Upper lobe of right lung (tissue), 1 donor: ENCODE measurements at places on chromosomes 4 and X.

GRCh38 chr4:165855191-165855590, 17.8 kb upstream of the TLL1 start:
- no peak overlapping the region for H3K4me3 ChIP-seq
- no peaks in the 10 kb centered on the region for H3K4me1 ChIP-seq
- DNase-seq = no peak
- no peaks in the 10 kb centered on the region for H3K27me3 ChIP-seq
- no peaks in the 10 kb centered on the region for H3K36me3 ChIP-seq

GRCh38 chr4:99947608-99948007, 1.2 kb upstream of the DNAJB14 start:
- peaks cover 7% of the 10 kb centered on the region for H3K36me3 ChIP-seq
- peaks cover 45% of the 10 kb centered on the region for H3K4me1 ChIP-seq
- no peaks in the 10 kb centered on the region for H3K27me3 ChIP-seq
- peak overlapping the region; percentile 91 for H3K27ac ChIP-seq
- DNase-seq = no peak

GRCh38 chrX:10051866-10052480, 84.8 kb downstream of the CLDN34 start:
- no peak overlapping the region for H3K4me3 ChIP-seq
- no peaks in the 10 kb centered on the region for H3K36me3 ChIP-seq
- DNase-seq = no peak
- peaks cover 26% of the 10 kb centered on the region for H3K4me1 ChIP-seq
- no peak overlapping the region for H3K27ac ChIP-seq

GRCh38 chr4:11069581-11070211, 359.0 kb downstream of the HS3ST1 start:
- no peak for DNase-seq
- H3K36me3 ChIP-seq = no peaks in the 10 kb centered on the region
- H3K27ac ChIP-seq = no peak overlapping the region
- no peaks in the 10 kb centered on the region for H3K27me3 ChIP-seq
- no peaks in the 10 kb centered on the region for H3K4me1 ChIP-seq
- H3K4me3 ChIP-seq = no peak overlapping the region

GRCh38 chr4:63492515-63492914, 916.7 kb downstream of the TECRL start:
- no peaks in the 10 kb centered on the region for H3K4me1 ChIP-seq
- H3K27ac ChIP-seq = no peak overlapping the region
- H3K36me3 ChIP-seq = no peaks in the 10 kb centered on the region

DNA sequence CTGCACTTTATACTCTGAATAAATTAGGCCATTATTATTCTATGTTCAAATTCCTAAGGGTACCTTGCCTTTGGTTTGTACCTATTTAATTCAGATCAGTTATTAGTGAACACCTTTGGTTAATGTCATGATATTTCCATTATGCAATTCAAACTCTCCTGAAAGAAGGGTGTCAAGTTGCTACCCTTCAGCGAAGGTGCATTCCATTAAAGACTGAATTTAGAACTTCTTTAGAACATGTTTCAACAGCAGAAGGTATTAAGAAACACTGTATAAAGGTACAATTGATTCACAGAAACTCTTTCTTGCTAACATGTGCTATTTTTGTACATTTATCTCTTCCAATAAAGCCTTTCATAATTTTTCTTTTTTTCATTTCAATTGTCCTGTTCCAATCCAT, 1545.4 kb upstream of the PCDH10 start:
- H3K27me3 ChIP-seq = no peaks in the 10 kb centered on the region
- H3K27ac ChIP-seq = no peak overlapping the region

GRCh38 chr4:57875829-57876392, 765.7 kb upstream of the IGFBP7 start:
- H3K36me3 ChIP-seq = no peaks in the 10 kb centered on the region
- no peak for DNase-seq
- no peak overlapping the region for H3K4me3 ChIP-seq
- H3K27ac ChIP-seq = no peak overlapping the region
- no peaks in the 10 kb centered on the region for H3K4me1 ChIP-seq
- H3K27me3 ChIP-seq = no peaks in the 10 kb centered on the region

DNA sequence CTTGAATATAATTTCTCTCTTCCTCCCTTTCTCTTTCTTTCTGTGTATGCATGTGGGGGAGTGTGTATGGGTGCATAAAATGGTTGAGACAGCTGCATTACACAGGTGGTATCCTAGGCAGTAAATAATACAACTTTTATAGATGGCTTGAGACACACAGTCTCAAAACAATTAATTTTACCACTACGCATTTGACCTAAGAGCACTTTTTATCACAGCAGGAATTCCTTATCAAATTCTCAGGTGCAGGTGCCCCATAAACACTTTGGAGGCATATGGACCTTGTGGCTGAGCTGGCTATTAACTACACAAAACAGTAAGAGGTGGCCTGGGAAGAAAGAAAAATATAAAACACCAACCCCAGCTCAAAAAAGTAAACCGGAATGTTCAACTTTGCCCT, 91.3 kb downstream of the RASGEF1B start:
- H3K36me3 ChIP-seq = no peaks in the 10 kb centered on the region
- no peaks in the 10 kb centered on the region for H3K4me1 ChIP-seq
- no peak overlapping the region for H3K4me3 ChIP-seq
- no peak for DNase-seq
- H3K27me3 ChIP-seq = no peaks in the 10 kb centered on the region

GRCh38 chr4:20857081-20857480, 156.8 kb downstream of the PACRGL start:
- no peaks in the 10 kb centered on the region for H3K4me1 ChIP-seq
- no peak overlapping the region for H3K4me3 ChIP-seq
- no peak overlapping the region for H3K27ac ChIP-seq
- no peak for DNase-seq
- H3K36me3 ChIP-seq = no peaks in the 10 kb centered on the region

DNA sequence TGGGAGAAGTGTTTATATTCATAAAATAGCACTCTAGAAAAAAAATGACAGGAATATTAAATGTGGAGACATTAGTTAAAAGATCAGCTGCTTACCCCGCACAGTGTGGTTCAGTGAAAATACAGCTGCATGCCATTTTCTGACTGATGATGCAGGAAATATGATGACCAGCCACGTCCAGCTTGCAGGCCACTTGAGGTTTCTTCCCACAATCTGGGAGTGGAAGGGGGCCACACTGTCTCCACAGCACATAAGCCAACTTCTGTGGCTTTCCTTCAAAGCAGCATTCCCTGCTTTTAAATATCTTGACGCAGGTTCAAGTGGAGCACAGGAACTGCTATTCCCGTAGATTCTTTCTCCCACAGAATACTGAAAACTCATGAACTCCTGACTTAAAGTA, 173.4 kb upstream of the GALNT7 start:
- peak overlapping the region; percentile 28 for H3K4me3 ChIP-seq
- H3K27me3 ChIP-seq = no peaks in the 10 kb centered on the region
- no peaks in the 10 kb centered on the region for H3K36me3 ChIP-seq
- H3K4me1 ChIP-seq = no peaks in the 10 kb centered on the region
- DNase-seq = no peak

DNA sequence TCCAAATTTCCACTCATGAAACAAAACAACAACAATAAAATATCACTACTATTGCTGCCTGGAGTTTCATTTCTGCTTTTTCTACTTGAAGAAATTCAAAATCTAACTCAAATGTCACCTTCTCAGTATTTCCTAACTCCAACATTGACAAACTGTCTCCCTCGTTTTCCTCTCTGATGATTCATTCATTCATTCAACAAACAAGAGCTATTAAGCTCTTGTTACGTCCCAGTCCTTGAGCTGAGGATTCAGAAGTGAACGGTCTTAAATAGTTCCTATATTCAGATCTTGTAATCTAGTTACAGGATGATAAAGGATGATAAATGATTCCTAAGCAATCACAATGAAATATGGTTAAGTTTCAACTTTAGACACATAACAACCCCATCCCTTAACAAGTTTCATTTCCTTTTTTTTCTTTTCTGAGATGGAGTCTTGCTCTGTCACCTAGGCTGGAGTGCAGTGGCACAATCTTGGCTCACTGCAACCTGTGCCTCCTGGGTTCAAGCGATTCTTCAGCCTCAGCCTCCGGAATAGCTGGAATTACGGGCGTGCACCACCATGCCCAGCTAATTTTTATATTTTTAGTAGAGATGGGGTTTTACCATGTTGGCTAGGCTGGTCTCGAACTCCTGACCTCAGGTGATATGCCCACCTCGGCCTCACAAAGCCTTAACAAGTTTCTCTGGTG, 1.7 kb downstream of the SLC9B2 start:
- peaks cover 20% of the 10 kb centered on the region for H3K4me1 ChIP-seq
- H3K27ac ChIP-seq = no peak overlapping the region
- H3K4me3 ChIP-seq = no peak overlapping the region
- H3K27me3 ChIP-seq = no peaks in the 10 kb centered on the region

- no peaks in the 10 kb centered on the region for H3K4me1 ChIP-seq
- no peak for DNase-seq
- H3K27ac ChIP-seq = no peak overlapping the region
- no peak overlapping the region for H3K4me3 ChIP-seq
- H3K27me3 ChIP-seq = no peaks in the 10 kb centered on the region
- no peaks in the 10 kb centered on the region for H3K36me3 ChIP-seq
These were observed 102.0 kb downstream of the GBA3 start for GRCh38 chr4:22794732-22795131.

DNA sequence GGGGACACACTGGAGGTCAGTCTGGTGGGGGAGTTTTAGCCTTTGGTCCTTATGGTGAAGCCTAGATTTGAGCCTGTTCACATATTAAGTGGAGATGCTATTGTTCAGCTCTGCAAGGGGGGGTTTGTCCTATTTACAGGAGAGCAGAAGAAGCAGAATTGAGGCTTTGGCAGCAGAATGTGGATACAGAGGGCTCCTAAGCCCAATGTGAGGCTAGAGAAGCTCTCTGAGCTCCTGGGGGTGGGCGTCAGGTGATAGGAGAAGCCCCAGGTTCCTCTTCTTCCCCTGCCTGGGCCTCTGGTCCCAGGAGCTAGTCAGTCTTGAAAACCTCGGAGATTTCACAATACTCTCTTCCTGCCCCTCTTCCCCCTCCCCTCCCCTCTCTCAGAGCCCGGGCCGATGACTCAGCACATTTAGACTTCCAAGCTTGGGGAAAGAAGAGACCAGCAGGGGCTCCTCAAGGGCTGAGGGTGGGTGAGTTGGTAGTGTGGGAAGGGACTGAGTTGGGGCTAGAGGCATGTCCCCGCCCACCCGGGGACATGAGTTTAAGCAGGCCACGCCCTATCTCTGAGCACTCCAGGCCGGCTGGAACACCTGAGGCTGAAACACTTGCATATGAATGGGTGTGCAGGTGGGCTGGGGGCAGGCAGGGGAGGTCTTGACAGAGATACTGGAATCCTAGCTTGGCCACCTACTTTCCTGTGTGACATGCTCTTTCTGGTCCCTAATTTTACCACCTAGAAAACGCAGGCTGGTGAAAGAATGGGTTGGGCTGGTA, 3.4 kb downstream of the TFE3 start:
- H3K4me3 ChIP-seq = peak overlapping the region; percentile 75
- H3K36me3 ChIP-seq = peaks cover 32% of the 10 kb centered on the region
- H3K27ac ChIP-seq = peak overlapping the region; percentile 65
- DNase-seq = peak; percentile 81

DNA sequence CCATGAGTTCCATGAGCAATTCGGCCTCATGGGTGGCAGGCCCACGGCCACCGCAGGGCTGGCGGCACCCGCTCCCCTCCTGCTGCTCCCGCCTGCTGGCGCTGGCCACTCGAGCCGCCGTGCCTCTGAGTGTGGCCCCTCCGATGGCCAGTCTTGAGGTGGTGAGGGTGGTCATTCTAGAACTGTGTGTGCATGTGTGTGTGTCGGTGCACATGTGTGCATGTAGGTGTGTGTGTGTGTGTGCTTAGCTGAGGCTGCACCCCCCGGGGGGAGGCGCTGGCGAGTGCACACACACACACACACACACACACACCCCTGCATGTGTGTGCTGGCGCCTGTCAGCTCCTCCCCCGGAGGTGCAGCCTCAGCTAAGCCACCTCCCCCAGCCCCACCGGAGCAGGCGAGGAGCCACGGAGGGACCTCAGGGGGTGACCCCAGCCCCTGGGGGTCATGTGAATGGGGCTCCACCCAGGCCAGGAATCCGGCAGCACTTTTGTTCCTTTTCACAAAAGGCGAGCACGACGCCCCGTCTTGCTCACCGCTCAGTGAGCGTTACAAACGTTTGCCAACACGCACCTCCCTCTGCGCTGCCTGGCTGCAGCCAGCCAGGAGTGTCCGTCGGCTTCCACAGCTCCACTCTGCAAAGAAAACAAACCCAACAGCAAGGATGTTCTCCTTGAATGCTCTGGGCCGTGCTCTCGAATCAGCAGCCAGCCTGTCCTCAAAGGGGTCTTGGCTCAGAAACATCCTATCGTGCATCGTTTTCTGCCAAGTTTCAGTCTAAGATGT, 29.9 kb downstream of the FGFRL1 start:
- H3K27ac ChIP-seq = no peak overlapping the region
- H3K36me3 ChIP-seq = no peaks in the 10 kb centered on the region
- H3K4me1 ChIP-seq = peaks cover 26% of the 10 kb centered on the region
- no peak overlapping the region for H3K4me3 ChIP-seq

- no peak overlapping the region for H3K27ac ChIP-seq
- peaks cover 7% of the 10 kb centered on the region for H3K4me1 ChIP-seq
- H3K36me3 ChIP-seq = no peaks in the 10 kb centered on the region
- H3K4me3 ChIP-seq = no peak overlapping the region
- peaks cover 6% of the 10 kb centered on the region for H3K27me3 ChIP-seq
These were observed 284.6 kb upstream of the GATB start for GRCh38 chr4:152045449-152045806.

- no peaks in the 10 kb centered on the region for H3K36me3 ChIP-seq
- no peaks in the 10 kb centered on the region for H3K27me3 ChIP-seq
- H3K4me1 ChIP-seq = no peaks in the 10 kb centered on the region
- no peak for DNase-seq
- H3K4me3 ChIP-seq = no peak overlapping the region
These were observed 142.2 kb downstream of the FAM47A start for GRCh38 chrX:33989936-33990335.

DNA sequence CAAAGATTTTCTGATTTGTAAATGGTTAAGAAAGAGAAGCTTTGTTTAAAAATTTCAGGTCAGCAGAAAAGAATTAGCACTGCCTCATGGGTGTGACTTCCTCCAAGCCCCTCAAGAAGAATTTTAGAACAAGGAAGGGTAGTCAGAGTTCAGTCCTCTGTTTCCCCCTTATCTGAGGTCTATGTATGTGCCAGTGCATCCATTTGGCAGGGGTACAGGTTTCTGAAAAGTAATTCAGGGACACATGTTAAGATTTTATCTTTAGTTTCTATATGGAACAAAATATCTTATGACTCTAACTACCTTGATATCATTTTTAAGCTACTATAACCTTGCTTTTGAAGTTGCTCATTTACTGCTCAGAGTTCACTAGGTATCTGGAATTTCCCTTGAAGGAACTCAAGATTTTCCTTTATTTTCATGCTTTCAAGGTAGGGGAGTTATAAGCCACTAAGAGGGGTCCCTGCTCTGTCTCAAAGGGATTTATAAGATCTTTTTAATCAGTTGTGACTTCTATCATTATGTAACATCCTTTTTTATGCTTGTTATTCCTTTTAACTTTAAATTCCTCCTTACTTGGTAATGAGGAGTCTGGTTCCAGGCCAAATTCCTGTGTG, 24.4 kb upstream of the PLK4 start:
- no peaks in the 10 kb centered on the region for H3K27me3 ChIP-seq
- H3K4me3 ChIP-seq = no peak overlapping the region
- no peak overlapping the region for H3K27ac ChIP-seq
- DNase-seq = no peak

GRCh38 chr4:66693694-66694093, 851.6 kb downstream of the CENPC start:
- H3K4me3 ChIP-seq = no peak overlapping the region
- H3K27me3 ChIP-seq = no peaks in the 10 kb centered on the region
- DNase-seq = no peak
- H3K4me1 ChIP-seq = no peaks in the 10 kb centered on the region
- H3K36me3 ChIP-seq = no peaks in the 10 kb centered on the region
- H3K27ac ChIP-seq = no peak overlapping the region

- no peaks in the 10 kb centered on the region for H3K27me3 ChIP-seq
- H3K4me1 ChIP-seq = no peaks in the 10 kb centered on the region
- no peak overlapping the region for H3K4me3 ChIP-seq
- no peaks in the 10 kb centered on the region for H3K36me3 ChIP-seq
- DNase-seq = no peak
These were observed 409.8 kb downstream of the AR start for GRCh38 chrX:67953658-67954057.
